Stimulated activated CD4-positive, alpha-beta T cell treated with anti-CD3 and anti-CD28 coated beads, Interleukin-1b, Interleukin-23, amount 100 ng/mL, for 1 hour (primary cell): ENCODE measurements at places on chromosomes 6 and 20.

- no peak for DNase-seq
These were observed 5.8 kb downstream of the GZF1 start for GRCh38 chr20:23367770-23368169.

- no peak for DNase-seq
These were observed 6.9 kb downstream of the NOTCH4 start for GRCh38 chr6:32216998-32217397.

- no peak for DNase-seq
These were observed 29.2 kb upstream of the DST start for GRCh38 chr6:56671651-56672461.

- DNase-seq: no peak
These were observed 775 bp downstream of the PIGU start for GRCh38 chr20:34675993-34676641.

GRCh38 chr20:38165089-38165965 lies at the start of gene TGM2:
TGM2 (minus strand) TSS chr20:38165270; CDS start chr20:38165198, 72 bp downstream.
- peak; percentile 10 for DNase-seq

GRCh38 chr20:38091441-38092216 lies 58.1 kb downstream of the RPRD1B start:
- no peak for DNase-seq

DNA sequence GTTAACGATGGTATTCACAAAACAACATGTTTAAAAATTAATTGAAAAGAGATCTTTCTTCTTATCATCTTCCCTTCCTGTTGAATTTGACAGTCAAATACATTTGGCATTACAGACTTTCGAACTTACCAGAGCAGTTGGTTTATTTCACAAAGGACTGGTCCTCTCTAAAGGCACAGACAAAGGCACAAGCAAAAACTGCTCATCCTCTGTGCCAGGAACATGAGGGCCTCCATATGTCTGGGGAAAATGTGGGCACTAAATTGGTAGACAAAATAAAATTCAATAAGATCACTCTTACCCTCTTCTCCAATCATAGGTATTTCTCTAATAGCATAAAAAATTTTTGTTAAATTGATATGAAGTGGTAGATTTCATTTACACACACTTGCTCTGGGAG lies 40.4 kb downstream of the SYNE1 start:
- DNase-seq: no peak

- DNase-seq: no peak
These were observed 157.7 kb downstream of the VEGFA start for GRCh38 chr6:43927532-43928210.

DNA sequence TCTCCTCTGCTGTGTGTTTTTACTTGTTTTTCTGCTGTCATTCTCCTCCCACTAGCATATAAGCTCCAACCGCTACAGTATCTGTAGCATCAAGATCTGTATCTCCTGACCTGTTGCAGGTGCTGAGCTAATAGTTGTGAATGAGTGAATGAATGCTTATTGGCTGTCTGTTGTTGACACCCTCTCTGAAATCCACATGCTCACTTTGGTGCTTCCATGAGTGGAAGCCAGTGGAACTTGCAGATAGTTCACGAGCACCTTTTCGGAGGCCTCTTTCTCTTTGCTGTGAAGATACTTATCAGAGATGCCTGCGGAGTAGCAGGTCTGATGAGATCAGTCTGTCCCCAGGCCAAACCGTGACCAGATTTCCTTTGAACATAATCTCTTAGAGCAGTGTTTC lies 117.3 kb downstream of the EYA2 start:
- no peak for DNase-seq

DNA sequence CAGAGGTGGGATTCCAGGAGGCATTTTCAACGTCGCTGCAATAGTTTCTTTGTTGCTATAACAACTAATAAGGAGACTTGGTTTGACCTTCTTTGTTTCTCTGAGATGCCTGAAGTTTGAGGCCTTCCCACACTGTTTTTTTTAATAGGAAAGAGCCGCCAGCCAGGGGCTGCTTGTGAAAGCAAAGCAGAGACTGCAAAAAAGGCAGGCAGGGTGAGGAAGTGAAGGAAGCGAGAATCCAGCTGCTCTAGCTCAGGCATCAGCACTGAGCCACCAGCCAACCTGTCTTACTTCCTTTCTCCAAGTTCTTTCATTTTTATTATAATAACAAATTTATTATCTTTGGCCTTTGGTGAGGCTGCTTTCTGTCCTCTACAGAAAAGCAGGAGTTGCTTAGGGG lies 179.1 kb downstream of the DOK5 start:
- DNase-seq: no peak

DNA sequence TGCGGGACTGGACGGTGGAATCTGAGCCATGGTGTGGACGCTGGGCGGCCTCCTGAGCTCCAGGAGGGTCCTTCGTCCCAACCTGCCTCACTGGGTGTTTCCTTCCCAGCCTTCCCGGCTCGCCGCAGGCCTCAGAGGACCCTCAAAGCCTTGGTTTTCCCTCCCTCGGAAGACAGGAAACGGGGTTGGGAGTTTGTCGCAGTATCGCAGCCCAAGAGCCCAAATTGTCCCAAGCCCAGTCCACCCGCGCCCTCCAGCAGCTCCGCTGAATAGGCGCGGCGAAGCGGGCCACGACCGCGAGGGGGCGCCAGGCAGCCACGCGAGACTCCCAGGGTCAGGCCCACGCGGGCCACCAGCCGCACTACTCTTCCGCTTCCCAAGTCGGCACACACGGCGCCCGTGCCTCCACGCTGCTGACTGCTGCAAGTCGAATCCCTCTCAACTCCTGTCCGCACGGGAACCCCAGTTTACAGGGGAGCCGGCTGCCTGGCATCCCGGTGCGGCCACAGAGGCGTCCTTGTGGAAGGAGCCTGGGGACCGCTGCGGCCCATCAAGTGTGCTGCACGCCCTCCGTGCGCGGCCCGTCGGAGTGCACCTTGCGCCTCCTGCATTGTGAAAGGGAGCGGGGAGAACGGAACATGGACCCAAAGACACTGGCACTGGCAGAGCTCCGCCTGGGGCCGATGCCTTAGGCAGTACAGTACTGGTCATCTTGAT lies 40.4 kb upstream of the HMGA1 start:
- peak; percentile 93 for DNase-seq

DNA sequence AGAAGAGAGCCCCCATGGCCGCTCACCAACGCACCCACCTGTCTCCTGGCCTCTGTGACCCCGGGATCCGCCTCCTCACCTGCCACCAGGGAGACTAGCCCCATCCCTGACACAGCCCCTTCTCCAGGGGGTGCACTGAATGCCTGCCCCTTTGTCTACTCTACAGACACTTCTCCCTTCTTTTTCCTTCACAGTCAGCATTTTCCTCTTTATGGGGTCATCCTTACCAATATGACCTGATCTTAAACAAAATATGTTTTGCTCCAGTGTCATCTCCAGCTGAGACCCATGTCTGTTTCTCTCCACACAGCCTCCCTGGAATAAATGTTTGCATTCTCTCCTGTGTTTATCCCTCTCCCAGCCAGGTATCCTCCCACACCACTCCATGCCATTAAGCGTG lies 14.6 kb upstream of the CCR6 start:
- no peak for DNase-seq

GRCh38 chr6:46763466-46763865 lies 16.7 kb downstream of the ANKRD66 start:
- DNase-seq: no peak

DNA sequence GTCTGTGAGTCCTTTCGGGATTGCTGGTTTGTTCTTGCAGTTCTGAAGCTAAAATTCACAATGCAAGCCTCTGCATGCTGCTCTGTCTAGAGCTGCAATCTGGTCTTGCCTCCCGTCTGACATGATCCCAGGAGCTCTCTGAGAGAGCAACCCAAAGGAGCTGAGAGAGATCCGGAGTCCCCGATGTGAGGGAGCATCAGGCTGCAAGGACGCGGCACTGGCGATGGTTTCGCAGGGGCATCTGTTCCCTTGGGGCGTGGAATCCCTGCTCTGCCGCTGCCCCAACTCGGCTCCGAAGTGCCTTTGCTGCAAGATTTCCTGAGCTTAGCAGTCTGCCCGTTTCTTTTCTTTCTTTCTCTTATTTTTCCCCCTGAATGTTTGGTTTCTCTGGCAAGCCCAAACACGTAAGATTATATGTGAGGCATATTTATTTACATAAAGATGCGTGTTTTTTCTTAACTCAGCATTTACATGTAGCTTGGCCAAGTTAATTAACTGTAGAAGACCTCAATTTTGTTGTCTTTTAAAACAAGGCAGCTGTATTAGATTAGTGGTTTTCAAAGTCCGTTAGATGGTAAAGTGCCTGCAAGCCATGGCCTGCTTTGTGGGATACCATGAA lies 873.0 kb downstream of the KIF16B start:
- no peak for DNase-seq

DNA sequence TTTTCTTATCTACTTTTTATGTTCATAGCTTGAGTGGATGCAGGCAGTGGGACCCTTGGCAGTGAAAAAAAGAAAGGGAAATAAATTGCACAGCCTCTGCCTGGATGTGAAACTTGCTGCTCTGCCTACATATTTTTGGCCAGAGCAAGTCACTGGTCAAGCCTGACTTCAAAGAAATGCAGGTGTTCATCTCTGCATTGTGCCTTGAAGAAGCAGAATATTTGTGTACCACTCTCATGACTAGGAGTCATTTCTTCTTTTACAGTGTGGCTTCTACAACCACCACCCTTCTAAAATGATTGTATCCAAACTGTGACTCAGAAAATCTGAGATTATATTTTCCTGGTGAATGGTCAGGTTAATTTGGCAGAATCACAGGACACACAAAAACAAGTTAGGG lies 2.5 kb upstream of the KATNA1 start:
- no peak for DNase-seq

GRCh38 chr20:63534427-63534830 lies 2.7 kb downstream of the PTK6 start:
- DNase-seq: no peak

GRCh38 chr6:6236730-6237469 lies 83.6 kb downstream of the F13A1 start:
- no peak for DNase-seq

DNA sequence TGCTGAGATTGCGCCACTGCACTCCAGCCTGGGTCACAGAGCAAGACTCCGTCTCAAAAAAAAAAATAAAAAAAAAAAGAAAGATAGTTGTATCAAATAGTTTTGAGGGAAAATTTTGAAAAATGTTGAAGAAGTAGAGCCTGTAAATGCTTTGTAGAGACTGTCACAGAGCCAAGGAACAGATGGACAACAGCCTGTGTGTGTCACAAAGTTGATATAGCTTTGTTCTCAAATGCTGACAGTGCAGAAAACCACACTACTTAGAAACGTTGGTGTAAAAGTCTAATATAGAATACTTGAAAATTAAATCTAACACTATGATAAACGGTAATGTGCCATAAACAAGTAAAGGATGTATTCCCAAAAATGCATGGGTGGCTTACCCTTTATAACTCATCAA lies 25.4 kb downstream of the PTK7 start:
- no peak for DNase-seq

DNA sequence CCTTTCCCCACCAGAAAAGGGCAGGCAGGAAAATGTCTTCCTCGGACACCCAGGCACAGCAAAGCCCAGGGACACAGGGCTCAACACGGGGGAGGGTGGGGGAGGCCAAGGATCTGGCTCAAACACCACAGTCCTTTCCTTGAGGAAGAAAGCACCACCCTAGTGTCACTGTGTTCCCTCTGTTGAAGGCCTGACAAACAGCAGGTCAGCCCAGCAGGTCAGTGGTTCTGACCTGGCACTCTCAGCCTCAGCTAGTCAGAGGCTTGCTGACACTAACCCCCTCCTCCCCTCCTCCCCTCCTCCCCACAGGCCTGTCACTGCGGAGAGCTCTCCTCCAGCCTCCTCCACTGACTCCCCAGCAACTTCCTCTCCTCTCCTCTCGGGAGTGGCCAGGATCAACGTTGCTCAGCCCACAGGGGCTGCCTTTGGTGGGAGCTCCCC lies 239.6 kb downstream of the LRFN2 start:
- DNase-seq: no peak

DNA sequence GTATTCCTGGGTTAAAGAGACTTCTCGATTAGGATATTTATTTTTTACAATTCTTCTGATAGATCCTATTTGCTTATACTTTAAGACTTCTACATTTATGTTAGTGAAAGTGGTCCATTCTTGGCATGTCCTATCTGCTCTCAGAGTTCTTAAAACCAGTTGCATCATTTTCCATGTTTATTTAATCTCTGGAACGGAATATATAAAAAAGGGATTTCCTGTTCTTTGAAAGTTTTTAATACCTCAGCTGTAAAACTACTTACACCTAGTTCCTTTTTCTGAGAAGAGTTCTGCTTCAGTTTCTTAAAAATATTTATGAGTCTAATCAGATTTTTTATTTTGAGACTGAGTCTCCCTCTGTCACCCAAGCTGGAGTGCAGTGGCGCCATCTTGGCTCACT lies 18.0 kb upstream of the MYL9 start:
- no peak for DNase-seq

- no peak for DNase-seq
These were observed 359.9 kb upstream of the EPHA7 start for GRCh38 chr6:93779086-93779841.

- DNase-seq: no peak
These were observed 13.1 kb upstream of the TRIB3 start for GRCh38 chr20:367486-367887.

- no peak for DNase-seq
These were observed 35.1 kb downstream of the DSE start for GRCh38 chr6:116405652-116406356.

DNA sequence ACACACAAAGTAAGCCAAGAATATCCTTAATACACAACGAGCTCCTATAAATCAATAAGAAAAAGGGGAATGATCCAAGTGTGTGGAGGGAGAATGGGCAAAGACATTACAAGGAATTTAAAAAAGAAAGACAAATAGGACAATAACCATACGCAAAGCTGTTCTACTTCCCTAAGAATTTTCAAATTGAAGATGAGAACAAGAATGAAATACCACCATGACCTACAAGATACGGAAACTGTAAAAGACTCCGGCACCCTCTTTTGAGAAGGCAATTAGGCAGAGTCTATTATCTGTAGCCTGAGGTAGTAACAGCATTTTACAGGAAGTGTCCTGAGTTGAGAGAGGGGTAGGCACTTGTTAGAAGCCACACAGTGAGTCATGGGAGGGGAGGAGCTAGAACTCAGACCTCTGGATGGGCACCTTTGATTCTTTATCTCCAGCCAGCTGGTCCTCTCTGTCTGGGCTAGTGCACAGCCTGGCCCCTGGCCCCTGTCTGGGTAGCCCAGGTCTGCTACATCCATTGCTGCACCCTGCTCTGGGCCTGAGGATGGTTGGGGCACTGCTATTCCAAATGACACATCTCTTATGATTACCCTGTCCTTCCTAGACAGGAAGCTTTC lies 15.3 kb downstream of the RSPO4 start:
- no peak for DNase-seq

GRCh38 chr6:28945349-28945748 lies 21.6 kb upstream of the TRIM27 start:
- no peak for DNase-seq

GRCh38 chr6:39189915-39190544 lies 39.2 kb downstream of the KCNK5 start:
- DNase-seq: no peak

DNA sequence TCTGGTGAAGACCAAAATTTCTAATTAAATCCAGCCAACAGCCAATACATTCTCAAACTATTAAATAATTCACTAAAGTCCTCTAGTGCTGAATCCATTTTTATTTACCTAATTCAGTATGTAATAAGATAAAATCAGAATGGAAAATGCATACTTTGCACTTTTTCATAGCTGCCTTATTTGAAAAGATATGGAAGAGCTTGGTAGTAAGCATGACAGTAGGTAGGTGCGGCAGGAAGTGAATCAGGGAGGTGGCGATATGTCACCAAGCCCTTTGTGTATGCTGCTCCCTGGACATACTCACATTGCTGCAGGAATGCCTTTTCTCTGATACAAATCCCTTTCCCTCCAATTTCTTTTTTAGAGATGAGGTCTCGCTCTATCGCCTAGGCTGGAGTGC lies 10.2 kb upstream of the TGM3 start:
- DNase-seq: no peak

- no peak for DNase-seq
These were observed 37.2 kb downstream of the CPXM1 start for GRCh38 chr20:2763186-2763585.
